ENCODE measurements at places on chromosomes 4 and X. TPM values are rescaled to one million over a fixed set of nuclear protein-coding genes. Genes with fewer than 3 reads are reported as not detected.

NONO gene
- total RNA-seq = 400 TPM

CXCL3 gene
- total RNA-seq = 3.3 TPM

HGFAC gene
- not detected for total RNA-seq

CT83 gene
- total RNA-seq = not detected

FGD1 gene
- 7.0 TPM for total RNA-seq

SLC4A4 gene
- total RNA-seq = 2.0 TPM

CTAG1B gene
- total RNA-seq = not detected

MGAT4D gene
- not detected for total RNA-seq

SSX1 gene
- not detected for total RNA-seq

FUNDC2 gene
- total RNA-seq = 35.3 TPM

RNF175 gene
- 0.11 TPM for total RNA-seq

MAB21L2 gene
- 0.12 TPM for total RNA-seq

ANAPC10 gene
- 30.5 TPM for total RNA-seq

XAGE1A gene
- not detected for total RNA-seq

JCHAIN gene
- 1.2 TPM for total RNA-seq

S100P gene
- not detected for total RNA-seq

RAB9B gene
- 3.2 TPM for total RNA-seq

F9 gene
- total RNA-seq = not detected

PDCL2 gene
- not detected for total RNA-seq

GAGE12E gene
- not detected for total RNA-seq

PCDH19 gene
- total RNA-seq = 0.12 TPM

HMGN5 gene
- total RNA-seq = 1.7 TPM

Measured in uterine smooth muscle cell (primary cell).